Activated CD8-positive, alpha-beta memory T cell treated with anti-CD3 and anti-CD28 coated beads for 24 hours (primary cell): ENCODE measurements at places on chromosomes 1 and 21.

DNA sequence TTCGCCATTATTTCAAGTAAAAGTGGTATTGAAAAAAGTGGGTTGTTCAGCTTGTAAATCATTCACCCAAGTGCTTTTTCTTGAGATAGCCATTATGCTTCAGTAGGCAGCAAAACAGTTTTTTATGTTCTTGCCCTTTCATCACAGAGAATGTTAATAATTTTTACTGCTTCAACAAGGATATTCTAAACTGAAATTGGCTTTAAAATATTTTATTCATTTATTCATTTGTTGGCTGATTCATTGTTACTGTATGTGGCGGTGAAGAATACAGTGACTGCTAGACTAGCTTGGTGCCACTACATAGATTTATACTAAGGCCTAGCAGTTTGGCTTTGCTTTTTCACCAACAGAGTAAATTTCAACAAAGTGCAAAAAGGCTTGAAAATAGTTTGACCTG is 121.5 kb downstream of the OLFML2B start:
- no peak for DNase-seq

GRCh38 chr1:43704838-43705237 is 2.5 kb upstream of the ST3GAL3 start:
- DNase-seq = no peak

- DNase-seq = no peak
These were observed 37.6 kb downstream of the PUM1 start for GRCh38 chr1:31027693-31028526.

- DNase-seq = no peak
These were observed 220.4 kb downstream of the ZP4 start for GRCh38 chr1:237670302-237670701.

- DNase-seq = no peak
These were observed 25.3 kb upstream of the POFUT2 start for GRCh38 chr21:45313015-45313414.

GRCh38 chr1:99661780-99662179 is 15.9 kb downstream of the PALMD start:
- DNase-seq = no peak

- no peak for DNase-seq
These were observed 2.8 kb downstream of the LINGO4 start for GRCh38 chr1:151802372-151802771.

- no peak for DNase-seq
These were observed 16.7 kb downstream of the KDM1A start for GRCh38 chr1:23035823-23036452.

DNA sequence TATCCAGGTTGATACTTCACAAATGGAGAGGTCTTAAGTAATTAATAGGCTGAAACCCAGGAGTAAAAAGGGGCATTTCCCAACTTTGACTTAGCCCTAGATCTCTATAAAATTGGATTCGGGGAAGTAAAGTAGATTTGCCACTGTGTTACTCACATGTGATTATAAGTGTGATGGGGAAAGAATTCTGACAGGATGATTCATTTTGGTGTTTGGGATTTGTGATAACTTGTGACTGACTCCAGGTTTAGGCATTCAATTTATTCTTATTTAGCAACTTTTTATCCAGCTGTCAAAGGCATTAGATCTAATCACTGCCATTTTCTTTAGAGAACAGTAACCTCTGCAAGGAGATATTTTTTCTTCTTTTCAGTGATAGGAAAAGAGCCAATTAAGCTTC is 175.5 kb downstream of the ASTN1 start:
- no peak for DNase-seq

GRCh38 chr1:75328691-75329090 is 194.5 kb downstream of the LHX8 start:
- no peak for DNase-seq

DNA sequence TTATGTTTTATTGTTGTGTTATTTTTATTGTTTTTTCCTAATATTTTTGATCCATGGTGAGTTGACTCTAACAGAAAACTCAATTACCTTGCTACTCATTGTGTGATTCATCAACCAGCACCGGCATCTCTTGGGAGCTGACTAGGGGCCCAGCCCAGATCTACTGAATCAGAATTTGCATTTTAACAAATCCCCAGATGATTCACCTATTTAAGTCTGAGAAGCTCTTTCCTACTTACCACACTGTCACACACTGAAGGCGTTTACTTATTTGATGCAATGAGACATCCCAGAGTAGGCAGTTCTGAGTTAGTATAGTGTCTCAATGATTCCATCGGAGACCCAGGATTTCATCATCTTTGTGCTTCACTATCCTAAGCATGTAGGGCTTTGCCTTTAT is 416.6 kb downstream of the RWDD3 start:
- DNase-seq = no peak

- DNase-seq = peak; percentile 79
These were observed 41.7 kb downstream of the PRKCZ start for GRCh38 chr1:2091611-2092604.

GRCh38 chr1:220681220-220681880 is 8.8 kb upstream of the C1orf115 start:
- no peak for DNase-seq

- DNase-seq = no peak
These were observed 138.3 kb downstream of the APP start for GRCh38 chr21:26032263-26032662.

DNA sequence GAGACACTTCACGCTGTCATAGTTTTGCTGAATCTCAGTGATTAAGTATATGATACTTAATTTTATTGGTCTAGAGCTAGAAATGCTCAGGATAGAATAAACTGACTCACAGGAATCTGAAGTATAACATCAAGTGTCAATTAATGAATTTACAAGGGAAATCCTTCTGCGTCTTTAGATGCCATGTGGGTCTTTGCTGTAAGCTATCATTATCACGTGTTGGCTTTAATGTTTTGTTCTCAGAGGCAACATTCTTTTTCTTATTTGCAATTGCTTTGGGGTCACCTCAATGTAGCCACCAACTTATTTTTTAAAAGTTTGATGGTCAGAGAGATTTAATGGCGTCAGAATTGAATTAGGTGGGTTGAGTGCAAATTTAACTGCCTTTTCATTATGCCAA is 680.1 kb upstream of the PTBP2 start:
- no peak for DNase-seq

- no peak for DNase-seq
These were observed 69.2 kb upstream of the WLS start for GRCh38 chr1:68301471-68302001.

DNA sequence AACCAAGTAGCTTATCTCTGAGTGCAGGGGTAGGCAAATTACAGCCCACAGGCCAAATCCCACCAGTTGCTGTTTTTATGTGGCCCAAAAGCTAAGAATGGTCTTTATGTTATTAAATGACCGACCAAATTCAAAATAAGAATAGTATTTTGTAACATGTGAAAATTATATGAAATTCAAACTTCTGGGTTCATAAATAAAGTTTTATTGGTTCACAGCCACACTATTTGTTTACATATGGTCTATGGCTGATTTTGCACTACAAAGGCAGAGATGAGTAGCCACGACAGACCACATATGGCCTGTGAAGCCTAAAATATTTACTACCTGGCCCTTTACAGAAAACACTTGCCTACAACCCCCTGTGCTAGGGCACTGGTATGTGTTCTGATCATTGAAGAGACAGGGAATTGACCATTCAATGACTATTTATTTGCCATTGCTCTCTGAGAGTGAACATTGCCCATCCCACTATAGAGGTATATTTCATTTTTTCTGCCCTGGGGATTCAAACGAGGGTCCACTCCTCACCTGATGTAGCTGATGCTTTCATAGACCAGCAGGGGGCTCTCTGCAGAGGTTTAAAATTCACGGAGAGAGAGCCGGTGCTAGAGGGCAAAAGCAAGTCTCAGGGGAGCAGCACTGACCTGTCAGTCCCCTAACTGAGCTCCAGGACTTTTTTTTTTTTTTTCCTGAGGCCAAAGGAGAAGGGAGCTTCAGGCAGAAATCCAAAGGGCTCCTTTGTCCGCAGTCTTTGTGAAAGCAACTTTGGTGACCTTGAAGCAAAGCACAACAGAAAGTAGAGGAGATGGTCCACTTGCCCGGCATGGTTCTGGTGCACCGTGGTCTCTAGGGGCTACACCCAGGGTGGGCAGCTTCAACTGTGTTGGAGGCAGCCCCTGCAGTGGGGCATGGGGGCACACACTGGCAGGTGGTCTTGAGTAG is 7.3 kb upstream of the GNL2 start:
- peak; percentile 60 for DNase-seq

- no peak for DNase-seq
These were observed 7.0 kb downstream of the KCNA3 start for GRCh38 chr1:110667776-110668175.

DNA sequence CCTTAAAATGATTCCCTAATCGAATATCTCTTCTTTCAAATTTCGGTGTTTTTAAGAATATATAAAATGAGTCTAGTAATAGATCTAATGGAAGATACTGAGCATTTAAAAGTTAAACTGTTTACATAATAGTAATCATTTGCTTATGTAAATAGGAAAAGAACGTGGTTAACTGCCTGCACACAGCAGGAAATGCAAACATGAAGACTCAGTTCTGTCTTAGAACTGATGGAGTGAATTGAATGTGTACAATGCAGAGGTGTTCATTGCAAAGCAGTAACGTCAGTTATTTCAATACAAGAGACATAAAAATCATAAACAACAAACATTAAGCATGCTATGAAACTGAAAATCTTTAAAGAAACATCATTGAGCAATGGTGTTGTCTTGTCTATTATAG is 359.4 kb upstream of the ADAMTS5 start:
- DNase-seq = no peak

- peak; percentile 56 for DNase-seq
These were observed 123.3 kb upstream of the DPYD start for GRCh38 chr1:98044071-98044697.

GRCh38 chr1:32307324-32307723 is 15.4 kb downstream of the HDAC1 start:
- DNase-seq = no peak

- DNase-seq = no peak
These were observed 10.0 kb upstream of the DNMT3L start for GRCh38 chr21:44271558-44272283.

GRCh38 chr1:156421062-156421938 is 52.3 kb downstream of the RHBG start:
- peak; percentile 85 for DNase-seq

GRCh38 chr1:22487781-22488180 is 36.1 kb downstream of the ZBTB40 start:
- no peak for DNase-seq

DNA sequence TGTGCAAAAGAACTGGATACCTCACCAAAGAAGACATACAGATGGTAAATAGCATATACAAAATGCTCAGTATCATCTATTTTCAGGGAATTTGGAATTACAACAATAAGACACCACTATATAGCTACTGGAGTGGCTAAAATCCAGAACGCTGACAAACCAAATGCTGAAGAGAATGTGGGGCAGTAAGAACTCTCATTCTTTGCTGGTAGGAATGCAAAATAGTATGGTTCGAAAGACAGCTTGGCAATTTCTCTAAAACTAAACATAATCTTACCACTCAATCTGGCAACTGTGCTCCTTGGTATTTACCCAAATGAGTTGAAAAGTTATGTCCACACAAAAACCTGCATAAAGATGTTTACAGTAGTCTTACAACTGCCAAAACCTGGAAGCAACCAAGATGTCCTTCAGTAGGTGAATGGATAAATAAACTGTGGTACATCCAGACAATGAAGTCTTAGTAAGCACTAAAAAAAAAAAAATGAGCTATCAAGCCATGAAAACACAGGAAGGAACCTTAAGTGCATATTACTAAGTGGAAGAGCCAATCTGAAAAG is 26.5 kb downstream of the TARBP1 start:
- DNase-seq = no peak

GRCh38 chr1:103327054-103327719 is 198.3 kb upstream of the RNPC3 start:
- no peak for DNase-seq

- no peak for DNase-seq
These were observed 420.6 kb upstream of the DAB1 start for GRCh38 chr1:57844382-57844980.

DNA sequence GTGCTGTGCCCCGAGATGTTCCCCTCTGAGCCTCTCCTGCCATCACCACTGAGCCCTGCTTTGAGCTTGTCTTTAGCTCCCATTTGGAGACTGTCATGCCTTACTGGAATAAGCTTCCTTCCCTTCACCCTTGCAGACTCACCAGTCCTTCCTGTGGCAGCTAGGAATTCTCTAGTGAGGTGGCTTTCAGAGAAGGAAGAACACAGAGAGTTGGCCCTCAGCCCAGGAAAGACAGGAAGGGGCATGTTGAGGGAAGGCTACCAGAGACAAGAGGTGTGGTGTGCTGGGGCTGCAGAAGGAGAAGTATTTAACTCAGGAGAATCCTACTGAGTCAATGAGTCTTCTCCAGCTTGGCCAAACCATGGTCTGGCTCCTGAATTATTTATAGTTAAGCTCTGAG is 76.3 kb downstream of the UCK2 start:
- no peak for DNase-seq

DNA sequence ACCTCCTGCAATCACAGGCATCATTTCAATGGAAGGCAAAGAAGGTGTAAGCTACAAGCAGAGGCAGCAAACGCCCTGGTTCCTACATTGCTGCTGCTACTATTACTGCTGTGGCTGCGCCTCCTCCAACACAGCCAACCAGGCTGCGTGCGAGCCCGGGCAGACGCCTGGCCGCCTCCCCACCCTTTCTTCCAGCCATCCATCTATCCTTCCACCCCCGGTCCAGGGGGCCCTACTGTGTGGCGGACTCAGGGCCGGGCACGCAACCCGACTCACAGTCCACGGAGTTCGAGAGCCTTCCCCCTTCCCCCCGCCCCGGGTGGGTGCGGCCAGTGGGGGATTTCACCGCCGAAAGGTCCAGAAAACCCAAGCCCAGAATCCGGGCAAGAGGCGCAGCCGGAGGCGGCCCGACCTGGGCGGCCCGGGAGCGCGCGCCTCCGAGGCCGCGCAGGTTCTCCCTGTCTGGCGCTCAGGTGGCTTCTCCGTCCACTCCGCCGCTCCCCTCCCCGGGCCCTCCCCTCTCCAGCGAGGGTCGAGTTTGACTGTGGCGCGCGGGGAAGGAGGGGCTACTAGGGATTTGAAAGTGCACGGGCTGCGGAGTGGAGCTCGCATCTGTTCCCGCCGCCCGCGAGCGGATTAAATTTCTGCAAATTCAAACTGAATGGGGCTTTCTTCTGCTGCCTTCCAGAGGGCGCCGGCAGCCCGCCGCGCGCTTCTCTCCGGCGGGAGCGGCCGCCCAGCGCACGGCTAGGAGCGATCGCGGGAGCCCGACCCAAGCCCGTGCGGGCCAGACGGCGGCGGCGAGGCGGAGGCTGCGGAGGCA is at the start of gene HUNK:
Gene HUNK (plus strand): TSS at position 569 of the 823 bp plus-strand sequence. CDS start 655 bp downstream, outside the sequence.
- peak; percentile 64 for DNase-seq

GRCh38 chr21:42439284-42440186 is 35.8 kb downstream of the UBASH3A start:
- DNase-seq = peak; percentile 81

DNA sequence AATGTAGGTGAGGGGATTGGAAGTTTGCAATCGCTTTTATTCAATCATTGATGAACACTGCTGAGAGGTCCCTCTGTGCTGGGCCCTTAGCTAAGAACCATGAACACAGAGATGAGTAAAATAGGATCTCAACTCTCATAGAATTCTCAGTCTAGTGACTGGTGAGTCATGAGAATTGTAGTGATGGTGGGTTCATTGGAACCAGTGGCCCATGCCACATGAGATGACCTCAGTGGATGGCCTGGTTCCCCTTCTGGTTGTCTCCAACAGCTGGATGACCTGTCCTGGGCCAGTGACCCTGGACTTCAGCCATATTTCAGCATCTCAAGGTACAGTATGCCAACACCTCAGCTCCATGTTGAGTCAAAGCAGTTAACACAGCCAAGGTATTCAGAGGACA is 21.3 kb upstream of the S100A10 start:
- DNase-seq = no peak
